ENCODE measurements at places on chromosomes 3 and 15. TPM values are rescaled to one million over a fixed set of nuclear protein-coding genes. Genes with fewer than 3 reads are reported as not detected.

Gene PLA2G4B
- 15.3 TPM for total RNA-seq

Gene TEX55
- not detected for total RNA-seq

DNA sequence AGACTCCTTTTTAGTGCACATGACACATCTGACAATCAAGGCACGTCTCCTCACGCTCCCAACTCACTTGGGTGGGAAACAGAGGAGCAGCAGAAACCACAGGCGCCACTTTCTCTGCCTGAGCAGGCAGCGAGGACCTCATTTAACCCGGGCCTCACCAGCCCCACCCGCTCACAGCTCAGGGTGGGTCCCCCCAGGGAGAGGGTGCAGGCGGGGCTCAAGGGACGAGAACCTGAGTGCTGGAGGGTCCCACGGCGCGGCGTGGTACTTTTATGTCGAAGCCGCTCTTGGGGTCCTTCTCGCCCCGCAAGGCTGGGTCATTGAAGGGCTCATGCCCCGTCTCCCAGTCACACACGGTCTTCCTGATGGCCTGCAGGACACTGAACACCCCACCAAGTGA lies 62.6 kb downstream of the CYFIP1 start:
- no peak for DNase-seq

- no peak for DNase-seq
Measured at GRCh38 chr3:121648219-121648958, 12.3 kb downstream of the HCLS1 start.

All from Peyer's patch (tissue), 4 donors.